Stimulated activated CD4-positive, alpha-beta T cell treated with anti-CD3 and anti-CD28 coated beads, Interleukin-2, amount 100 ng/mL, for 4 hours (primary cell): ENCODE measurements at places on chromosomes 2 and 18.

DNA sequence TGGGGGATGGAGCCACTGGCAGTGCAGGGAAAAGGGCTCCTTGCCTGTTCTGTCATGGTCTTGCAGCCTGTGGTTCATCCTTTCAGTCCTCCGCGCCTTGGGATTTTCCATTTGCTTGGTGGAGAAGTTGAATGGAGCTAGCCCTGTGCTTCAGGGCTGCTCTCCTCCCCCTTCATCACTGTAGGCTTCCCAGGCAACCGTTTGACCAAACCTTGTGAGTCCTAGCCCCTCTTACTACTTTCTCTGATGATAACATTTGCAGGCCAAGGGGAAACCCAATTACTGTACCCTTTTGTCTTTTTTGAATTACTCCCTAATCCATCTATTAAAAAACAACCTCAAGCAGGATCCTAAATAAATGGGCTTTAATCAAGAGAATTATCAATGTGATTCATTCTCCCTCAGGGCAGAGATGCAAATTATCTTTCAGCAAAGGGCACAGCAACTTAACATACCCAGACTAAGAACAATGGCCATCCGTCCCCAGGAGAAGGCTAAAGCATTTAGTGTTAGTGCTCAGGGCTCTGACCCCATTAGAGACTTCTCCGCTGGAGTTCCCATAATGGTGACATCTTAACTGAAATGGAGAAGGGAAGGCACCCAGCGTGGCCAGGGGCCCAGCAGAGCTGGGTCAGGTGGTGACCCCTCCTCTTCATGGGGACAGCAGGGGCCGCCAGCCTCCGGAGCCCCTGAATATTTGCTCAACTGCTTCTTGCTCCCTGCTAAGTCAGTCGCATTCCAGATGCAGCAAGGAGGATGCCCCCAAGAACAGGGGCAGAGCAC lies 40.7 kb downstream of the RHOB start:
- DNase-seq, result no peak

DNA sequence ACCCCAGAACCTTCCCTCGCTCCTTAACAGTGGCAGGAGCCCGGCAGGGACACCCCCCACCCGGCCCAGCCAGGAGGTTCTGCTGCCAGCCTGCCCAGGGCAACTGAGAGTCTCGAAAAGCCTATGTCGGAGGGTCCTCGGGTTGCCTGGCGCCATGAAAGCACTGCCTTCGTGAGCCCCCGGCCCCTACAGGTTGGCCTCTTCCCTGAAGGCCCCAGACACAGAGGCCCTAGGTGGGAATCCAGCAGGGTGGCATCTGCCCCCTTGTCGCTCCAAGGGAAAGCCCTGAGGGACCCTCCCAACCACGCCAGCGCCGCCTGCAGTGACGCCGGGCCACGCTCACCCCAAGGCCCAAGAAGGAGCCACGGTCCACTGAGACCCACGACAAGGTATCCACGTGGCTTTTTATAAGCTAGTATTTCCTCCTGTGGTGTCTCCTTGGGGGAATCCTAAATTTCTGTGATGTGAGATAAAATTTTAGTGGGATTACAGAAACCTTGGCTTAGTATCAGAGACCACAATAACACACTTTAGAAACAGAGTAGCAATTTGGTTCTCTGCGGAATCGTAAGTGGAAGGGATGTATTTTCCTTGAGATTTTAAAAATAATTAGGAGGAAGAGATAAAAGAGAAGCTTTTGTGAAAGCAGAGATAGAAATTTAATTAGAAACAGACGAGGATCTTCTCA lies 138.9 kb downstream of the HDAC4 start:
- DNase-seq, result no peak

DNA sequence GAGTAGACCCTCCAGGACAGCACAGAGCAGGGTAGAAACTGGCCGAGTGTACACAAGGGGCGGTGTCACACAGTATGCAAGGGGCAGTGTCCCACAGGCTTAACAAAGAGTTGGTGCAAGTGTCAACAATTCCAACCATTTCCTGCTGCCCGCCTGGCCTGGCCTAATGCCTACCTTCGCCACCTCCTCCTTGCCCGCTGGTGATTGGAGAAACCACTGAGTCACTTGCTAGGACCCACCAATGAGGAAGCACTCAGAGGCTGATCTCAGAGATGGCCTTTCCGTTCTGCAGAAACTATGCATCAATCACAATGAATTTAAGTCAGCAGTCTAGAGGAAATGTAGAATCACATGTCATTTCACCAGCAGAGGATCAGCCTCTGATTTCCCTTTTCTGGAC lies 263.3 kb upstream of the PKDCC start:
- no peak for DNase-seq

GRCh38 chr2:201883606-201884369 lies 77.5 kb downstream of the CDK15 start:
- DNase-seq, result no peak

DNA sequence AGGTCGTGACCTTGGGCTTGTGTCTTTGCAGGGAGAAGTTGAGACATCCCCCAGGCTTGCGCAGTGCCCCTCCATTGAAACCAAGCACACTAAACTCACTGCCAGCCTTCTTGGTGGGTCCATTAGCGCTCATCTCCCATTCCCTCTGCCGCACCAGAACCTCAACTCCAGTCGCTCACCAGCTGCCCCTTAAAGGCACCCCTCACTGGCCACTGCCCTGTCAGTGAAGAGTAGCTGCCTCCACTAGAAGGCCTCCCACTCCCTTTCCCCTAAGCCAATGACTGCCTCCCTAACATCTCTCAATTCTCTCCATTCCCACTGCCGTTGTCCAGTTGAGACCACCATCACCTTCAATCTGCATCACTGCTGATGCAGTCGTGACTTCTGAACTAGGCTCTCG lies 114.8 kb upstream of the EPC2 start:
- no peak for DNase-seq

DNA sequence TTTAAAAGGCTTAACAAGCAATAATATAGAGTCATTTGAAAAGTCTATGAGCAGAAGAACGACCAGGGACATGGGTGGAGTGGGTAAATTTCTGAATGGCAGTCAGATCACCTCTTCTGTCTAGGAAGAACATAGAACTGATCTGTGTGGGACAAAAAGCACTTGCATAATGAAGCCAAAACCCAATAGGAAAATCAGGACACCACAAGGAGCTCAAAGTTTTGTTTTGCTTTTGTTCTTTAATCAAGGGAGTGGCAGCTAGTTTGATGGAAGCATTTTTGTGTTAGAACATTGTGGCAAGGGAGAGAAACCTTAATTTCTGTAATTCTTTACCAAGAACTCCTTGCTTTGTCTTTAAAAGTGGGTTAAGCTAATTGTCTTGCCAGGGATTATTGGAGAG lies 240.2 kb upstream of the TANK start:
- DNase-seq, result no peak

DNA sequence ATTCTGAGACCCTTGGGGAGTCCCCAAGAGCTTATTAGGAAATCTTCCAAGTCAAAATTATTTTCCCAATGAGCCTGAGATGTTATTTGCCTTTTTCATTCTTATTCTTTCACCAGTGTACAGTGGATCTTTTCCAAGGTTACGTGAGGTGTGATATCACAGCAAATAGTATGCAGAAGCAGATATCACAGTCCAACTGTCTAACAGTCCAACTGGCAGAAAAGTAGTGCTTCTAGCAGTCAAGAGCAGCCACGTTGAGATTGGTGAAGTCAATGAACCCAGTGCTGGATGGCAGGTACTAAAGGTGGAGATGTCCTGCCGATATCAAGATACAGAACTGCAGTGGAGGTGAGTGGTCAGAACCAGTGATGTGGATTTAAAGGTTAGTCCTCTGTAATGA lies 78.9 kb upstream of the ZNF397 start:
- DNase-seq, result no peak

GRCh38 chr2:60738679-60739078 lies 17.4 kb upstream of the PAPOLG start:
- no peak for DNase-seq

DNA sequence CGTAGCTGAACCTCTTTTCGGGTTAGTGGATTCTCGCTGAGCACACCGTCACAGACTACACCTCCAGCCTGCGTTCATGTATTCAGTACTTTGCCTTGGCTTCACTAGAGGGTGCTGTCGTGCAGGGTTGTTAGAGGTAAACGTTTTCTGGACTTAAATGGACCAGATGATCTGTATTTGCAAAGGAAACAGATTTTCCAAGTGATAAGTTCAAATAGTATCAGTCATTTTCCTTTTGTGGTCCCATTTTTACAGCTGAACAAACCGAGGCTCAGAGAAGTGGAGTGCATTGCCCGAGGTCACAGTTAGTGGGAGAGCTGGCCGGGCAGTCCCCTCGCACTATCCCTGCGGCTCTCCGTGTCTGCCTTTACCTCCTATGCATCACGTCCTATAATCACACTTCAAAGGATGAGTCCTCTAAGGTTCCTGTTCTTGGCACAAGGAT lies 125.9 kb downstream of the MAP4K4 start:
- DNase-seq, result peak; percentile 61

- no peak for DNase-seq
Measured at GRCh38 chr2:10243926-10244270, 58.8 kb upstream of the HPCAL1 start.

DNA sequence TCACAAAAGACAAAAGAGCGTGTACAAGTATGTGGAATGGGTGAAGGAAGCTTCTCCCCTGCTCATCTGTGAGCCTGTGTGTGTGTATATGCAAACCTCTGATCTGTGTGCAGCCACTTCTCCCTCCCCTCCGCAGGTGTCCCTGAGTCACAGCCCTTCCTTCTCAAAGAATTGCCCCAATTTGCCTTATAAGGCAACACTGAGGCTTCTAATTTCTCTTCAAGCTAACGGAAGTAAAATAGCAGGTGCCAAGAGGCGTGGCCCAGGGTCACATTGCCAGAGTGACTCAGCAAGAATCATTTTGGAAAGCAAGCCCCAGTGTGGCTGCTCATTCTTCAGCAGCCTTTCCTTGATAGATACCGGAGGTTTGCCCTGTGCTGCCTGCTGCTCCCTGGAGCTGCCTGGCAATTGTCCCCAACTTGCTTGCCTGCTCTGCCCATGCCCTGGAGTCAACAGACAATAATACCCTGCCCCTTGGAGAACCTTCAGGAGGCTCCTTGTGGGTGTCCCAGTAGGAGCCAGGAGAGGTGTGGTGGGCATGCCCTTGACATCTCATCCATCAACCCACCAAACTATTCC lies 37.3 kb upstream of the BMP10 start:
- DNase-seq, result peak; percentile 89
